ENCODE measurements at places on chromosomes 4 and X.

- no peak for DNase-seq
Measured at GRCh38 chrX:110954428-110955100, 141.4 kb upstream of the PAK3 start.

- DNase-seq, result no peak
Measured at GRCh38 chr4:82458729-82459128, 28.3 kb downstream of the ENOPH1 start.

GRCh38 chrX:111006116-111006515, 89.9 kb upstream of the PAK3 start:
- no peak for DNase-seq

DNA sequence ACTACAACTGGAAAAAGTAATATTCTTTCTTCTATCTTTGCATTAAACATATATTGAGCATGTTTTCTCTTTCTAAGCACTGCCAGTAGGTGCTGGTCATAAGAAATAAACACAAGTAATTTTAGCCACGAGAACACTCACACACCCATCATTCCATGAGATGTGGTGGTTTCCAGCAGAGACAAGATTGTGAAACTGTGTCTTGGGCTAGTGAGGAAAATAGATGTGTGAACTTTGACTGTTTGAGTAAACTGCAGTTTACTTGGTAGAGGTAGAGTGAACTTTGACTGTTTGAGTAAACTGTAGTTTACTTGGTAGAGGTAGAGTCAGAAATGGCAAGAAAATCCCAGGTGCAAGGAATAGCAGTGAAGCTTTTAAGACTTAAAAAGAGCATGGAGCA, 300.9 kb upstream of the HS3ST1 start:
- no peak for DNase-seq

- DNase-seq, result no peak
Measured at GRCh38 chr4:115418635-115419396, 305.4 kb upstream of the NDST4 start.

DNA sequence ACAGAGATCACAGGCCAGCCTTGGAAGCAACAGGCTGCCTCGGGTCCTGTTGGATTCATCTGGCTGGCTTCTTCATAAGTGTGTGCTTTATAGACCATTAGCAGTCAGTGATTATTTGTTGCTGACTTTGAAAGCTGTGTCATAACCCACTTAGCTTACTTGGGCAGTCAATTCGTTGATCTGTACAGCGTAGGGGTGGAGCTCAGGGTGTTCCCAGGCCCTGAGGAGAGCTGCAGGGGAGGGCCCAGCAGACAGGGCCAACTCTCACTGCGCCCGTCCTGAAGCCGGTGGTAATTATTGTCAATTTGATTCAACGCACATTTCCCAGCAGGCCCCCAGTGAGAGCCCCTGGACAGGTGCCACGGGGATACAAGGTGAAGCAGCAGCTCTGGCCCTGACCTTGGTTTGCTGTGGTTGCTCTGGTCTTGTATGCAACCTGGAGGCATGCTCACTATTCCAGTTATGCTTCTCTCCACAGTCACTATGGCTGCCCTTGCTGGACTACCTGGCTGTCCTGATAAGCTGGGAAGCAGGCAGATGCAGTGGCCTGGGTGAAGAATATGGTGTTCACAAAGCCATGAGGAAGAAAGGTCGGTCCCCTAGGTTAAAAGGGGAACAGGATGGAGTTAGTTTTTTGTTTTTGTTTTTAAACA, 40.1 kb upstream of the HMGB3 start:
- peak; percentile 47 for DNase-seq

DNA sequence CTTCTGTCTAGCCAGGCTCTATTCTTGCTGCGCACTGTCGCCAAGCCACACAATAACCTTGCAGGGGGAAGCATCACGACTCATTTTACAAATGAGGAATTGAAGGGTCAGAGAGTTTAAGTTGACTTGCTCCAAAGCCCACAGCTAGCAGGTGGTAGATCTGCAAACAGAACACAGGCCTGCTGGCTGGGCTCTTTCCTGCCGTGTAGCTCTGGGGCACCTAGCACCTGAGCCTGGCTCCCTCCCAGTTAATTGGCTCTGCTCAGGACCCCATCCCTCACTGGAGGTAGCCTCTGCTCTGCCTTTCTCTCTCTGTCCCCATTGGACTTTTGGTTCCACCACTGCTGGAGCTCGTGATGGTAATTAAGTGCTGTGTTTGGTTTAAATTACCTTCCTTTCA, 98.5 kb downstream of the NSUN7 start:
- DNase-seq, result no peak

DNA sequence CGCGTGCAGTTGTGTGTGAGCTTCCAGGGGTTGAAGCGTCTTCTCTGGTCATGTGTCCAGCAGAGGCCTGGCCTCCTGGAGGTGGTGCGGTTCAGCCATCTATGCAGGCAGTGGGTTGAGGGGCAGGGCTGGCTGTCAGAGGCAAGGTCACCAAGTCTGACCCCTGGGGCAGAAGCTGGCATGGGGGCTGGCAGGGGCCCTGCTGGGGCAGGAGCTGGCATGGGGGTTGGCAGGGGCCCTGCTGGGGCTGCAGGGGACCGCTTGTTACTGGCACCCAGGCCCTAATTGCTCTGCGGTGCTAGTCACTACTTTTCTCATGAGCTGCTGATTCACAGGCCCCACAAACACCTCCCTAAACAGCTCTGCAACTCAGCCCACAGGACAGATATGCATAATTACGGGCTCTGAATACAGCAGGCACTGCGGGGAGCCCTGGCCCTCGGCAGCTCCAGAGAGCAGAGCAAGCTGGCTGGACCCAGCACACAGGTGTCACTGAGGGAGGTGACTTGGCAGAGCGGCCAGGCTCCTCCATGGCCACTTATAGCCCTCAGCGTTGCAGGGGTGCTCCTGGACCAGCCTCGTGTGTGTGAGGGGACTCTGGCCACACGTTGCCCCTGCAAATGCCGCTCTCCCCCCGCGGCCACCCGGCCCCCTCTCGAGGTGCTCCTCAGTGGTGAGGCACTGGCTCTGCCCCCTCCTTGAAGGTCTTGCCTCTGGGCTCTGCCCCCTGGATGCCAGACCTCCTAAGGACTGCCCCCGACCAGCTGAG, 32.7 kb downstream of the CPLX1 start:
- no peak for DNase-seq

- no peak for DNase-seq
Measured at GRCh38 chr4:47368211-47368610, 95.3 kb downstream of the COMMD8 start.

DNA sequence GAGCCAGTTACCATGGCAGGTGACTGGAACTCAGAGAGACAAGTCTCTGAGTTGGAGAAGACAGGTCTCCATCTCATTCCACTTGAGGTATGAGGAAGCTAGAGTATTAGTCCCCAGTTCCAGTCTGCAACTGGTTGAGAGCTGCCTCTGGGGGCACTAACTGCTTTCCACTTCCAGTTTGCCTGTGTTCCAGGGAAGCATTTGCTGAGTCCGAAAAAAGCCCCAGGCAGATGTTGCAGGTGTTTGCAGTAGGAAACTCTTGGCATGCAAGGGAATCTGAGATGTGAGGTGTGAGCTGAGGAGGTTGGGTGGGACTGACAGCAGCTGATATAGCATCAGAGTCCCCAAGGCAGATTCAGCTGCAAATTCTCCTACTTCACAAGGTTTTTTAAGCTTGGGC, 272.2 kb upstream of the CASK start:
- no peak for DNase-seq

DNA sequence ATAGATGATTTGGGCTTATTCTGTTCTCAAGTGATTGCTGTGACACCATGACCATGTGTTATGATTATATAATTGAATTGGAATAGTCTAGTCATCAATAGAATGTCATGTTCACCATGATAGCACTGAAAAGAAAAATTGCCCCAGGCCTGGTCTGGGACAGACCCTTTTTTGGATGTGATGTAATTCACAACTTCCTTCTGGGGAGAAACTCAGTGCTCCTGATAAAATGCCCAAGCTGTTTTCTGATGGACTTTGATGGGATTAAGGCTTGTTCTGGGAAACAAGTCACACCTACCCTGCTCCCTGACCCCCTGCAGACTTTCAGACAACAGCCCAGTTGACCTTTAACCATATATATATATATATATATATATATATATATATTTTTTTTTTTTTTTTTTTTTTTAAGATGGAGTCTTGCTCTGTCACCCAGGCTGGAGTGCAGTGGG, 65.3 kb downstream of the RHOH start:
- no peak for DNase-seq

DNA sequence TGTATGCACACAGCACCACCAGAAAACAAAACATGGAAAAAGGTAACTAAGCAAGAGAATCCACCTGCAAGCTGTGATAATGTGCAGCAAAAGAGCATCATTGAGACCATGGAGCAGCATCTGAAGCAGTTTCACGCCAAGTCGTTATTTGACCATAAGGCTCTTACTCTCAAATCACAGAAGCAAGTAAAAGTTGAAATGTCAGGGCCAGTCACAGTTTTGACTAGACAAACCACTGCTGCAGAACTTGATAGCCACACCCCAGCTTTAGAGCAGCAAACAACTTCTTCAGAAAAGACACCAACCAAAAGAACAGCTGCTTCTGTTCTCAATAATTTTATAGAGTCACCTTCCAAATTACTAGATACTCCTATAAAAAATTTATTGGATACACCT, 90.2 kb downstream of the TET2 start:
- no peak for DNase-seq

GRCh38 chr4:48079972-48080391, 54.1 kb downstream of the TXK start:
- no peak for DNase-seq

GRCh38 chr4:153021276-153021675, 85.2 kb downstream of the FHDC1 start:
- DNase-seq, result no peak

DNA sequence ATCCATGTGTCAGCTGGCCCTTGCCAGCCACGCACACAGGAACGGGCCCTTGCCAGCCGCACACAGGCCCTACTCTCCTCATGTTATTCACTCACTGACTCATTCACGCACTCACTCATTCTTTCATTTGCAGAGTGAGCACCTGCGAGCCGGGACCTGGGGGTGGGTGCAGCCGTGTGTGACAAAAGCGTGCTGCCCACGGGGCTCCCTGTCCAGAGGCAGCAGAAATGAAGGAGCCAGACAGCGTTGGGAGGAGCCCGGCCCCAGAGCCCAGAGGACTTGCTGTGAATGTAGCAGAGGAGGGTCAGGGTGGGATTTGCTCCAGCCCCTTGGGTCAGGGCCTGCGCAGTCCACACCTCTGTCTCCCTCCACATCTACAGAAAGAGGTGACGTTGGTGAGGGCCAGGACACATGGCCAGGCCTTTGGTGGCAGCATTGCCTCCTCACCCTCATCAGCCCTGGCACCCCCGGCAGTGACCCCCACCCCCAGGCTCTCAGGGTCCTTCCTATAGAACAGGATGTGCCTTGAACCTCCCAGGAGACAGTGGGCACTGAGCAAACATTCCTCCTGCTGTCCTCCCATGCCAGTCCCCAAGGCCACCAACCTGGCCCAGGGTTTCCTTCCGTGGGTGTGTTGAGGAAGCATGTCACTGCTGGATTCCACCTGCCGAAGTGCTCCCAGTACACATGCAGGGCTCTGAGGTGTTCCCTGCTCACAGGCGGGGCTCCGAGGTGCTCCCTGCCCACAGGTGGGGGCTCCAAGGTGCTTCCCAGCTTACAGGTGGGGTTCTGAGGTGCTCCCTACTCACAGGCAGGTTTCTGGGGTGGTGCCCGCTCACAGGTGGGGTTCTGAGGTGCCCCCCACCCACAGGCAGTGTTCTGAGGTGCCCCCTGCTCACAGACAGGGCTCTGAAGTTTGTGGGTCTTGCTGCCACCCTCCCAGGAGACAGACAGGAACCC, 105.7 kb downstream of the HMX1 start:
- no peak for DNase-seq

- DNase-seq, result no peak
Measured at GRCh38 chrX:72297953-72298730, 7.6 kb downstream of the CITED1 start.

- no peak for DNase-seq
Measured at GRCh38 chr4:992297-993110, 700 bp downstream of the SLC26A1 start.

GRCh38 chrX:133726642-133727041, 258.8 kb downstream of the GPC3 start:
- no peak for DNase-seq

DNA sequence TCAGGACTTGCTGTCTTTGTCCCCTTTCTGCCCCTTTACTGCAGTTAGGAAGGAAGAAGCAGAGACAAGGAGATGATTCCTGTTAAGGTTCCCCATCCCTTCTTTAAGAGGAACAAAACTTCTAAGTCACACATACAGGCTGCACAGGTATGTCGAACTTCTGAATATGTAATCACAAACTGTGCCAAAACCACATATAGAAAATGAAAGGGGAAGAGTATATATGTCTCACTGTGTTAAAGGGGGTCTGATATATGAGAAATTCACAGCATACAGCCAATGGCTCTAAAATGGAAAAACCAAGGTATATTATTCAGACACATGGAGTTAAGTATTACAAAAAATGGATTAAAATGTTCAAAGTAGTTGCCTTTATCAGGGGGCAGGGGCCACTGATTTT, 11.7 kb downstream of the CFAP97 start:
- DNase-seq, result no peak

DNA sequence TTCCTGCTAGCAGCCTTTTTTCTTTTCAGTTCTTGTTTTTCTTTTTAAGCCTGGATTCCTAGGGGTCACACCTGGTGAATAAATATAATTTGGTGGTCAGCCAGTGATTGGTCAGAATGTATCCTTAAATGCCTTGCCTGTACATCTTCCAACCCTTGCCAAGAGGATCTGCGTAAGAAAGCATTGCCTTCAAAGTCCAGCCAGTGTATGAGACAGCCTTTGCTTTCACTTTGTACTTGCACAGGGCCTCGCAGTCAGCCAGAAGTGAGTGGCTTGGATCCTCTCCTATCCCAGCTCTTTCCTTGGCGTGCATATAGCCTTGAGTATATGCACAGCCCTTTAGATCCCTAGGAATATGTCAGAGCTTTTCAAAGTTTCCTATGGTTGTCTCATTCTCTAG, 22.2 kb downstream of the KANTR start:
- no peak for DNase-seq

GRCh38 chr4:88382621-88383020, 4.0 kb downstream of the HERC6 start:
- DNase-seq, result no peak

DNA sequence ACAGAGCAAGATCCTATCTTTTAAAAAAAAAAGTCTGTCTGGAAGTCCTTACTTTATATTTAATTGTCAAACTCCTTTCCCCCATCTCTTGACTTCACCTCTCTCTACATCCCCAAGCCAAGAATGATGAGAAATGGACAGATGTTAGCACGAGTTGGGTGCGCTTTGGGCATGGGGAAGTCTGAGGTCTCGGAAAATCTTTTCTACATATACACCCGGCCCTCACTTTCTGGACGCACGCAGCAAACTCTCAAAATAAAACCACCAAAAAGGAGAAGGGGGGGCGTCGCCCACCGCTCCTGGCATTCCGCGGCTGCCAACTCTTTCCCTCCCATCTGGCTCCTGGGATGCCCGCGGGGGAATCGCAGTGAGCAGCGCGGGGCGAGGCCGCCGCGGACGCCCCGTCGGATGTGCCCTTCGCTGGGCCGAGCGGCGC, 756 bp downstream of the IGFBP7 start:
- DNase-seq, result no peak

DNA sequence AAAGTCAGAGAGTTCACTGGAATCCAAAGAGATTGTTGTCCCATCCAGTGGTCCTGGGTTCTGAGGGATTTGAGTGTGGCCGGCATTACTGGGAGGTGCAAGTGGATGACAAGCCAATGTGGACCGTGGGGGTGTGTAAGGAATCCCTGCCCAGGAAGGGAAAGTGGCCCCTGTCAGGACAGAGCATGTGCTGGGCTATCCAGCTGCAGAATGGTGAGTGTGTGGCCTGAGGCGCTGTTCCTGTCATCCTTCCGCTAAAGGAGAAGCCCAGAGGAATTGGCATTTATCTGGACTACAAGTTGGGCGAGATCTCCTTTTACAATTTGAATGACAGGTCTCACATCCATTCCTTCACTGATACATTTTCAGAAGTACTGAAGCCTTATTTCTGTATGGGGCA, 20.4 kb upstream of the TRIM60 start:
- DNase-seq, result no peak

Measured in NCI-H1436 (cell line).